ENCODE measurements at places on chromosomes 11 and 22.
A peak's percentile ranks its signal among the peaks of the same experiment; 100 is the strongest.

DNA sequence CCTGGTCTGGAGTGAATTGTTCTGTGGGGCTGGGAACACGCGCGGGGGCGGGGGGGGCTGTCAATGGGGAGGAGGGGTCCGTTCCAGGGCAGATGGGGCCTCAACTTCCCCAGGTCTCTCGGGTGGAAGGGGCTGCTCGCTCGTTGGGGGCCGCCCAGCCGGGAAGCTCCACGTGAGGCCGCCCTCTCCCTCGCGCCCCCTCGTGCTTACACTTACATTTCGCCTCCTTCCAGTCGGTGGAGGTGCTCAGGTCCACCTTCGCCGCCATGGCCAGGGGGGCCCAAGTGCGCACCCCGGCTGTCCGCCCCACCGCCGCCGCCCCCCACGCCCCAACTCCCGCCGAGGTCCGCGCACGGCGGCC, 452 bp downstream of the MACROD1 start:
- peak; percentile 29 for DNase-seq

DNA sequence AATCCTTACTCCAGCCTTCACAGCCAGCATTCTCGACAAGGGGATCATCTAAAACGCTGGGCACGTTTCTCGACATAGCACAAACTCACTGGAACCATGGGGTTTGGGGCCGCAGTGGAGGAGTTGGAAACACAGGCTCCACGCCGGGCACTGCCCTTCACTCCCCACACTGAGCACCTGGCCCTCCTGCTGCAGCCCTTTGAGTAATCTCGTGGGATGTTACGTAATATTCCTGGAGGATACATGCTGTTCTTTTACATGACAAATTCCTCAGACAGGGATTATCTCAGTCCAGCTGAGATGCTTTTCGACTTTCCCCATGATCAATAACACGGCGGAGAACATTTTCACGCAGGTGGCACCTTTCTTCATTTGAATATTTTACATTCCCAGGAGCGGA, 408.0 kb downstream of the SHANK2 start:
- no peak for DNase-seq

- no peak for DNase-seq
Observed at GRCh38 chr11:65883058-65883761, 3.6 kb downstream of the CTSW start.

DNA sequence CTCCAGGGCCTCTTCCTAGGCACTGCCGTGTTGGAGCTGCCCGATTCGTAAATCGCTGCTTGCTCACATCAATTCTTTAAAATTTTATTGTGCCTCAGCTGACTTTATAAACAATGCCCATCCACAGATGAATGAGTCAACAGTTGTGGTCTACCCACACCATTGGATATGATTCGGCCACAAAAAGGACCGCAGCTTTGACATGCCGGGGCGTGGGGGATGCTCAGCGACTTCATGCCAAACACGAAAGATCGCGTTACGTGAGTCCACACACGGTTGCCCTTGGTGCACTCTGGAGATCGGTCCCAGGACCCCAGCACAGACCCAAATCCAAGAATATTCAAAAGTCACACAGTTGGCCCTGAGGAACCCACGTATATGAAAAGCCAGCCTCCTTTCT, 195.7 kb downstream of the CTTN start:
- DNase-seq, result no peak

DNA sequence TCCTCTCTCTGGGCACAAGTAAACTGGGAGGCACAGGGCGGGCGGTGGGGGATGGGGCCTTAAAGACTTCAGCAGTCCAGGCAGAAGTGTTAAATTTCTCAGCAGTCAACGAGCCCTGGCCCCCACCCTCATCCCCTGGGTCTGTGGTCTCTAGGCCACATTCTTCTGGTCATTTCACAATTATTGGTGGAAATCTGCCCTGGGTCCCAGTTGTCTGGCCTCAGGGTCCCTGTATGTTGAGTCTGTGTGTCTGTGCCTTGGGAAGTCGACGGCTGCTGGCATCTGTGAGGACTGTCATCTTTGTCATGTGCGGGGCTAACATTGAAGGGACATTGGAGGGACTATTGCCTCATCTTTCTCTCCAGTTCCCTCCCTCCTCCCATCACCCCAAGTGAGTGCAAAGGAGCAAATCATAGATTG, 1.7 kb downstream of the TSPAN18 start:
- DNase-seq, result peak; percentile 49

DNA sequence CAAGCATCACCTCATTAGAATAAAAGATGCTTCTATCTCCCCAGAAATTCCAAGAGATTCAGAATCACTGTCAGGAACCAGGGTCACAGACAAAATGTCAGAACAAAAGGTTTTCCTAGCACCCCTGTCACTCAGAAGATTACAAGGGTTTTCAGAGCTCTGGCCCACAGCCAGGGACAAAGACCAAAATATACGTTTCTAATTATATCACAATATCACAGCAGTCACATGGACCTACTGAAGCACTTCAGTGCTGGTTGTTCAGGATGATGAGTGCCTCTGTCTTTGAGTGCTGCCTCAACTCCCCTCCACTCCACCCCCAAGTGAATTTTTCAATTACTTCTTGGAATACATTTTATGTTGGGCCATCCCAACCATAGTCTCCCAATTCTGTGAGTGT, 21.9 kb upstream of the RTL6 start:
- DNase-seq, result no peak

DNA sequence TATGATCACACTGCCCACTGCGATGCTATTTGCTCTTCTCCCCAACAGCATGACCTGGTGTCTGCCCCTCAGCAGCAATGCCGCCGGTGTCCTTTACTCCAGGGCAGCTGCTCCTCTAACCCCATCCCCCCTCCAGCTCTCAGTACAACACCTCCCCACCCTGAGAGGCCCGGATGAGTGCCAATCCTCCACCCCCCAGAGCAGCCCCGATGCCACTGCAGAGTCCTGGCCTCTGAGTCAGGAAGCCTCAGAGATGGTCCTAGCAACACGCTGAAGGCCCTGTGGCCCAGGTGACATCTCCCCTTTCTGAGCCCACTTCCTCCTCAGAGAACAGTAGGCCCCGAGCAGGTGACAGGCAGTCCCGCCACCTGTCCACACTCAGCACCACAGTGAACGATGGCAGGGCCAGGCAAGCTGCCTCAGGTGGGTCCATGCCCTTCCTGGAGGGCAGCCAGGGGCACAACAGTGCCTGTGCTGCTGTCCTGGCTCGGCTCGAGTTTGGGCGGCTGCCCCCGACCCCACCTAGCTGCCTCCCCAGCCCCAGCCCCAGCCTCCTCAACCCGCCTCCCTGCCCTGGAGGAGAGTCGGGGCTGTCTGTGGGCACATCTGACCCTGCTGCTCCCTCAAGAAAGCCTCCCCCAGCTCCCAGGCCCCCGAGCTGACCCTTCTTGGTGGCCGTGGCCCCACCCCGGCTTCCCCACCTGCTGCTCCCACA, 3.9 kb upstream of the NDUFS8 start:
- DNase-seq, result no peak

GRCh38 chr11:124301548-124301947, 12.2 kb downstream of the OR8D1 start:
- peak; percentile 58 for DNase-seq

DNA sequence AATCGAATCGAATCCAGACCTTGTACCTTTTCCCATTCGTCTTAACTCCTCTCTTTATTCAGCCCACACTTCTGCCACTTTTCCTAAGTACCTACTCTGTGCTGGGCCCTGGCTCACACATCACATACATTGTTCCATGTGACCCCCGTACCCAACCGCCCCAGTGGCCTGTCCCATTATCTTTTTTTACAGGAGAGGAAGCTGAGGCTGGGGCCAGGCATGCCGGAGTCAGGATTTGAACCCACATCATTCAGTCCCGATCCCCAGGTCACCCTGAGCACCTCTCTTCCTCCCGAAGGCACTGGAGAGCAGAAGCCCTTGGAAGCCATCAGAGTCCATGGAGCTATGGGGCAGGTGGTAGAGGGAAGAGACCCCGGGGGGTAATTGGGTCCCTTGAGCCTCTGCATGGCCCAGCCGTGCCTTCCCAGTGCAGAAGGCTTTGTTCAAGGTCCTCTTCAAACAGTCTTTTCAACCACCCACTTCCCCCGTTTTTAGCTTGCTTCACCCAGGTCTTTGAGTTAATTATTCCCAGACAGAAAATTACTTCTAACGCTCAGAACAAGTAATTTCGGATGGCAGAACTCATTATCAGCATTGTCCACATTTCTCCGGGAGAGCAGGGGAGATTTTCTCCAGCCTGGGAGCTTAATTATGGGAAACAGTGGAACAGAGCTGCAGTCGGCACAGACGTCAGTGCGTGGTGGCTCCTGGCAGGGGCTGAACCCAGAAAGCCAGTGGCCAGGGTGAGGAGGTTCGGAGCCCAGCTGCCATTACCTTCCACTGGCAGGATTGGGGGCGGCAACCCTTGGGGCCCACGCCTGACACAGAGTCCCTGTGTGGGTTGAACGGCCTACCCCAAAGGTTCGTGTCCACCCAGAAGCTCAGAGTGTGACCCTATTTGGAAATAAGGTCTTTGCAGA, 82.4 kb upstream of the RTL6 start:
- DNase-seq, result no peak

Data from fibroblast of skin of right biceps (primary cell).